ENCODE measurements at places on chromosomes 12 and 14.

DNA sequence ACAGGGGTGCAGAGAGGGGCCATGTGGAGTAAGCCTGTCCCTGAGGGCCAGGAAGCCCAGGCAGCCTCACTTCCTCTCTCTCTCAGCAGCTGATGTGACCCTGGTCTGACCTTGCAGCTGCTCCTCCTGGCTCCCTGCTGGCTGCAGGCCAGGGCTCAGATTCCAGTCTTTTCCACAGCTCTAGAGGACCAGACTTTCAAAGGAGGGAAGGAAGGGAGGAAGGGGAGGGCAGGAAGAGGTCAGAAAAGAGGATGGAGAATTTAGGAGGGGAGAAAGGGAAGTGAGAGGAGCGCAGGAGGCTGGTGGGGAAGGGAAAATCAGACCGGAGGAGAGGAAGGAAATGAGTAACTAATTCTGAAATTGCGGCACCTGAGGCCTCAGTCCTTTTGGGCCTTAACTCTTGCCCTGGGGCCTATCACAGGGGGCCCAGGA lies 40.9 kb upstream of the VASH1 start:
- DNase-seq: peak; percentile 40

GRCh38 chr14:59189091-59189785 lies 771 bp downstream of the DAAM1 start:
- peak; percentile 8 for DNase-seq

GRCh38 chr14:90060965-90061684 lies 669 bp upstream of the KCNK13 start:
- no peak for DNase-seq

GRCh38 chr12:49014547-49014946 lies 4.0 kb downstream of the PRKAG1 start:
- no peak for DNase-seq

DNA sequence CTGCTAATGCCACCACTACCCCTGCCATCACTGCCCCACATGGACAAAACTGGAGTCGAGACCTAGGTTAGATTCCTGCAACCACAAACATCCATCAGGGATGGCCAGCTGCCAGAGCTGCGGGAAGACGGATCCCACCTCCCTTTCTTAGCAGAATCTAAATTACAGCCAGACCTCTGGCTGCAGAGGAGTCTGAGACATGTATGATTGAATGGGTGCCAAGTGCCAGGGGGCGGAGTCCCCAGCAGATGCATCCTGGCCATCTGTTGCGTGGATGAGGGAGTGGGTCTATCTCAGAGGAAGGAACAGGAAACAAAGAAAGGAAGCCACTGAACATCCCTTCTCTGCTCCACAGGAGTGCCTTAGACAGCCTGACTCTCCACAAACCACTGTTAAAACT lies 7.1 kb upstream of the OAS2 start:
- no peak for DNase-seq

DNA sequence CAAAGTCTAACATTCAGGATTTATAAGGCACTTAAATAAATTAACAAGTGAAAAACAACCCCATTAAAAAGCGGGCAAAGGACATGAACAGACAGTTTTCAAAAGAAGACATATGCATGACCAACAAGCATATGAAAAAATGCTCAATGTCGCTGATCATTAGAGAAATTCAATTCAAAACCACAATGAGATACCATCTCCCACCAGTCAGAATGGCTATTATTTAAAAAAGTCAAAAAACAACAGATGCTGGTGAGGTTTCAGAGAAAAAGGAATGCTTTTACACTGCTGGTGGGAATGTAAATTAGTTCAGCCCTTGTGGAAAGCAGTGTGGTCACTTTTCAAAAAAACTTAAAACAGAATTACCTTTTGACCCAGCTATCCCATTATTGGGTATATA lies 60.7 kb upstream of the BDKRB2 start:
- DNase-seq: no peak

GRCh38 chr12:83664650-83665049 lies 977.9 kb downstream of the TMTC2 start:
- DNase-seq: no peak

DNA sequence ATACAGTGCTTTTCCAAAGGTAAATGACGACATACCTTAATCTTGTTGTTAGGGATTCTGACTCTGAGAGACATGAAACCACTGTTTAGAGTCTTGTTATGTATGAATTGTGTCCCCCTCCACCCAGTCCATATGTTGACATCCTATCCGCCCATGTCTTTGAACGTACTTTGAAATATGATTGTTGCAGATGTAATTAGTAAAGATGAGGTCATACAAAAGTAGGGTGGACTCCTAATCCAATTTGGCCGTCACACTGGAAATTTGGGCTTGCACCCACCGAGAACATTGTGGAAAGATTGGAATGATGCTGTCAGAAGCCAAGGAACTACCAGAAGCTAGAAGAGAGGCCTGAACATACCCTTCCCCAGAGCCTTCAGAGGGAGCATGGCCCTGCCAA lies 62.2 kb downstream of the RGS6 start:
- DNase-seq: no peak

GRCh38 chr14:36658123-36659009 lies 3.3 kb upstream of the PAX9 start:
- DNase-seq: no peak
